ENCODE measurements at places on chromosomes 4 and X.

- no peak for DNase-seq
- no peak overlapping the region for H3K4me3 ChIP-seq
- no peaks in the 10 kb centered on the region for H3K27me3 ChIP-seq
- H3K27ac ChIP-seq = no peak overlapping the region
- no peaks in the 10 kb centered on the region for H3K4me1 ChIP-seq
Measured at GRCh38 chr4:149498246-149498645, 317.4 kb downstream of the IQCM start.

DNA sequence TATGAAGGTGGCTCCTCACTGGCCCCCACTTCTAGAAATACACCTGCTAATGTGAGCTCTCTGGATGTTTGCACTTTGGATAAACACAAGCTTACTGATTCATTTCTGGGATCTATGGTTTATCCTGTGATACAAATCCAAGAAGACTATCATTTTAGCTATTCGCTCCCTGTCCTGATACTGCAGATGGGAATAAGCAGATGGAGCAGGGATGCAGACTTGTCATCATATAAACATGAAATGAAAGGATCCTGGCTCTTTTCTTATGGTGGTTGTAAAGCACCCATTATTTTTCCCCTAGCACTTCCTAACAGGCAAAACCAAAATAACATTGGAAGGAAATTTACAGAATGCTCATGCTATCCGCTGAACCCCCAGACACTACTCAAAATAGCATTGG is 162.9 kb upstream of the NOCT start:
- H3K36me3 ChIP-seq = no peaks in the 10 kb centered on the region
- H3K27ac ChIP-seq = no peak overlapping the region
- no peak for DNase-seq
- H3K4me3 ChIP-seq = no peak overlapping the region

DNA sequence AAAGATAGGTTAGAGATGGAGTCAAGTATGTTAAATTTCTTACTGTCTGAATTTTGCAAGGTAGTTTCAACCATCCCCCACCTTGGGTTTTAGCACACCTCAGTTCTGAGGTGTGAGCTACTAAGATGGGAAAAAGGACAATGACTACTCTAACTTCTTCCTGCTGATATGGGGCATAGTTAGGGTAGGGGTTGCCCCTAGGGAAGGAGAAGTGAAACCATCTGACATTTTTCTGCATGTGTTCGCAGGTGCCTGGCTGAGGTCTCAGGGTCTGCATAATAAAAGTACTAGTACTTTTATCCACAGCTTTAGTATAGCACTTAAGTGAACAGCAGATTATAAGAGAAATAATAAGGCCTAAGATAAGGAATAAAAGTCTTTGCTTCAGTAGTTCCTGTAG is 129.5 kb upstream of the CYSLTR1 start:
- H3K27ac ChIP-seq = no peak overlapping the region
- H3K36me3 ChIP-seq = peaks cover 1% of the 10 kb centered on the region
- H3K4me1 ChIP-seq = peaks cover 2% of the 10 kb centered on the region
- DNase-seq = no peak
- no peaks in the 10 kb centered on the region for H3K27me3 ChIP-seq

- no peak overlapping the region for H3K27ac ChIP-seq
- H3K4me3 ChIP-seq = no peak overlapping the region
- H3K4me1 ChIP-seq = no peaks in the 10 kb centered on the region
- H3K36me3 ChIP-seq = no peaks in the 10 kb centered on the region
- peaks cover 7% of the 10 kb centered on the region for H3K27me3 ChIP-seq
Measured at GRCh38 chr4:86536151-86536550, 58.0 kb upstream of the PTPN13 start.

- no peaks in the 10 kb centered on the region for H3K4me1 ChIP-seq
- no peaks in the 10 kb centered on the region for H3K27me3 ChIP-seq
- H3K4me3 ChIP-seq = no peak overlapping the region
- no peak overlapping the region for H3K27ac ChIP-seq
Measured at GRCh38 chrX:85024044-85024443, 20.4 kb downstream of the APOOL start.

DNA sequence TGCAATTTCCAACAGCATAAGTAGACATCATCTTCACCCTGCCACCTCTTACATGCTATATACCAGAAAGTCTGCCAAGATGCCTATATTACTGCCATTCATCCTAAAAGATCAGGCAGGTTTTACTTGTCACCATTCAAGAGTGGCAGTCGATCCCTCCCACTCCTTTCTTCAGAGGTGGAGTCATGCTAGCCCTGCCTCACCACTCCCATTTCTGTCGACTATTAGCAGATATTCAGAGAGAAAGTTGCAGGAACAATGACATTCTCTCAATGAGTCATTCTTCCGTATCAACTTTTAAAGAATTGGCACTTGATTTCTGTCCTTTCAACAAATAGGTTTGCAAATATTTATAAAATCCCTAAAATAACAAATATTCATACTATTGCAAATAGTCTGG is 1060.1 kb downstream of the ADGRL3 start:
- H3K4me1 ChIP-seq = no peaks in the 10 kb centered on the region
- no peak overlapping the region for H3K4me3 ChIP-seq
- H3K27me3 ChIP-seq = no peaks in the 10 kb centered on the region
- H3K27ac ChIP-seq = no peak overlapping the region

DNA sequence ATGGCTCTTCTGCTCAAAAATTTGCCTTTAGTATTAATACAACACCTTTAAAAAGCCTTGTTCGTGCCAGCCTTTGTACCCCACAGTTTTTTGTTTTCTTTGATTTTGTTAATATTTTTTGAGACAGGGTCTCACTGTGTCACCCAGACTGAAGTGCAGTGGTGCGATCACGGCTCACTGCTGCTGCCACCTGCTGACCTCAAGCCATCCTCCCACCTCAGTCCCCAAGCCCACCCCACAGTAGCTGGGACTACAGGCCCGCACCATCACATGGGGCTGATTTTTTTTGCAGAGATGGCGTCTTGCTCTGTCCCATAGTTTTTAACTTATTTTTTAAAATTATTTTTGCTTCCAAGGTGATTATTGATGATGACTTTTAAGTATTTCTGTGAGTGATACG is 134.0 kb downstream of the HTR2C start:
- H3K27ac ChIP-seq = no peak overlapping the region
- no peaks in the 10 kb centered on the region for H3K4me1 ChIP-seq
- no peaks in the 10 kb centered on the region for H3K36me3 ChIP-seq

- H3K27me3 ChIP-seq = peaks cover 6% of the 10 kb centered on the region
- H3K36me3 ChIP-seq = no peaks in the 10 kb centered on the region
- H3K27ac ChIP-seq = no peak overlapping the region
- no peaks in the 10 kb centered on the region for H3K4me1 ChIP-seq
Measured at GRCh38 chr4:119615068-119615719, 13.4 kb downstream of the PDE5A start.
